Iris pigment epithelial cell (primary cell): ENCODE measurements at places on chromosomes 6 and 20.

DNA sequence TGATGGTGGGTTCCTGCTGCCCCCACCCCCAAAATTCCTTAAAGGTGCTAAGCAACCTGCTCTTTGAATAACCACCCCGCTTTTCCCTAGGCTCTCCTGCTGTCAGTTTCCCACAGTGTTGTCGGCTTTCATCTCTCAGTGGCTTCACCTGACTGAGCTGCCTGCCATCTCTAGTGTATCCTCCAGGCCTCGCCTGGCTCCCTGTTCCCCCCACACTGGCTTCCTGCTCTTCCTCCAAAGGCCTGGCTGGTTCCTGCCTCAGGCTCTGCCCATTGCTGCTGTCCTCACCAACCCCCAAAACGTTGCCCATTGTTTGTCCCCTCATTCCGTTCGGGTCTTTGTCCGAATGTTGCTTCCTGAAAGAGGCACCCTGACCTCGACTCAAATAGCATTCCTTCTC, 93.8 kb upstream of the POPDC3 start:
- no peak for DNase-seq

- no peak for DNase-seq
Measured at GRCh38 chr6:162525181-162525580, 202.4 kb downstream of the PRKN start.

DNA sequence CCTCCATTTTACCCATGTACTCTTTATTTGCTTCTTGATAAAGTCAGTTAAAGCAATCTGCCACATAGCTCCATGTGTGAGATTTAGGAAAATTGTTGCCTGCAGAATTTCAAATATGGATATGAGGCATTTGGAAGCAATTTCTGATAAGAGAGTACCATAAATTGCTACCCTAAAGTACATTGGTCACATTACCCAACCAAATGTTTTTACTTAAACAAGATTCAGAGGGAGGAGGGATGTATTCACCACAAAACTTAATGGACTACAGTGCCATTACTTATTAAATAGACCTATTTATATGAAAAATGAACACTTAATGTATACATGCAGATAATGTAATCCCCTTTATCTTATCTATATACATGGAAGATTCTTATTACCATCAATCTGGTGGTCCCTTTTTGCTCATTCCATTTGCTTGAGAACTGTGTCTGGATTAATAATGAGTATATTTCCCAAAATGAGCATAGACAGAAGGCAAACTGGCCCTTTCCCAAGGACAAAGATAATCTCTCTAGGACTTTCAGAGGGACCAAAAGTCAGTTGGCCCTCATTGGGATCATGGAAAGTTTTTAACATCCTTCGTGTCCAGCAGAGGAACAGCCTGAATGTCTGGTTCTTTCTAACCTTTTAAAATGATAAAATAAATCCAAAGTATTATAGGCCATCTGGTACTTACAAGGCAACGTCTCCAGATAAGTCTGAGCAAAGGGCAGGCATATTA, 526.4 kb downstream of the CBLN4 start:
- DNase-seq, result no peak

- no peak for DNase-seq
Measured at GRCh38 chr6:19722999-19723398, 114.2 kb upstream of the ID4 start.

DNA sequence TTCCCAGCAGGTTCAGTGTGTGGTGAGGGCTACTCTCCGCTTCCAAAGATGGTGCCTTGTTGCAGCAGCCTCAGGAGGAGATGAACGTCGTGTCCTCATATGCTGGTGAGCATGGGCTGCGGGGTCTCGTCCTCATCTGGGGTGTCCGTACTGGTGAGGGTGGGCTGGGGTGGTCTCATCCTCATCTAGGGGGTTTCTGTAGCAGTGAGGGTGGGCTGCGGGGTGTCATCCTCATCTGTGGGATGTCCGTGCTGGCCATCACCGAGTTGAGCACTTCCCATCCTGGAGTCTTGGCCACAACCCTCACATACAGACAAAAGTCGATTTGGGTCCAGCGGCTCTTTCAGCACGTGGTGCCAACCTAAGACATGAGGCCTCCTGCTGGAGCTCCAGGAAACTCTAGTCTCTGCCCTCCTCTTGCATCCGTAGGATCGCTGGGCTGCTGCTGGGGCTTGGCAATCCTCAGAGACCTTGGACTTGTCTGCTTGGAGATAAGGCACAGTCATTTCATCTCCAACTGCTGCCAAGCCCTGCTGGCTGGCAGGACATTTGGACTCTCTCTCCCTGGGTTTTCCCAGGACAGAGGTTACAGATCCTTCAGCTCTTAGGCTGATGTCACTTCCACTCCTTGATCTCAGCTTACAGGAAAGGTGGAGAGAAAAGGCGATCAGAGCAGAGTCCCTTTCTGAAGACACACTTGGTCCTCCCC, 160.4 kb downstream of the PACRG start:
- DNase-seq, result no peak

- DNase-seq, result no peak
Measured at GRCh38 chr20:58841539-58842264, 9.0 kb downstream of the GNAS-AS1 start.
